ENCODE measurements at places on chromosomes 13 and 19. TPM values are rescaled to one million over a fixed set of nuclear protein-coding genes. Genes with fewer than 3 reads are reported as not detected.

ZNF260 gene
- 17.6 TPM for total RNA-seq

KLK14 gene
- total RNA-seq, result not detected

F10 gene
- total RNA-seq, result 9.4 TPM

- DNase-seq, result no peak
Observed at GRCh38 chr13:48901781-48902180, 73.9 kb upstream of the FNDC3A start.

DNA sequence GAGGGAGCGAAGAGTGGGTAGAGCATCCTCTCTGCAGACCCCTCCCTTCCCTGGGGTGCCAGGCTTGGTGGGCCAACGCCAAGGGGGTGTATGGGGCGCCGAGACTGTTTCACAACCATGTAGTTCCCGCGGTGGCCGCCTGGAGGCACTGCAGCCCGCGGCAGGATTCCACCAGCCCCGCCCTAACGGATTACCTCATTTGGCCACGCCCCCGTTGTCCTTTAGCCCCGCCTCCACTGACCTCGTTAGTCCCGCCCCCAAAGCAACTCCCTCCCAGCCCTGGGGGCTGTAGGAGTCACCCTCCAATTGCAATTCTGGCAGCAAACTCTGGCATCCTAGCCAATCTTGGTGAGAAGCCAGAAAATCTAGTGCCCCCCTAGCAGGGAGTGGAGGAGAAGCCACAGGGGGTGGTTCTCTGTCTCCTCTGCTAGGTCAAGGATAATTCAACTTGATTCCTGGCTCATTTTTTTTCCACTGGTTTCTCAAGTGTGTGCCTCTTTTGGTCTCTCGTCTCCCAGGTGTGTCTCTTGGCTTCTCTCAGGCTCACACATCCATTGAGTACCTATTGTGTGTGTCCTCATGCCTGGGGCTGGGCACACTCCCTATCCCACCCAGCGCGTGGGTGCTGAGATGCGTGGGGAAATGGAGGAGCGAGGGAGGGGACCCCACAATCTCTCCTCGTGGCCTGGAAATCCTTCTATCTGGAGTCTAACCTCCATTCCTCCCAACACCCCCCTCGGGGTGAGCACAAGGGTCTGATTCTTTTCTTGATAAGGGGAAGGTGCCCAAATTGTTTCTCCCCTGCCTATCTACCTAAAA is 2.0 kb downstream of the OLFM2 start:
- peak; percentile 75 for DNase-seq

DNA sequence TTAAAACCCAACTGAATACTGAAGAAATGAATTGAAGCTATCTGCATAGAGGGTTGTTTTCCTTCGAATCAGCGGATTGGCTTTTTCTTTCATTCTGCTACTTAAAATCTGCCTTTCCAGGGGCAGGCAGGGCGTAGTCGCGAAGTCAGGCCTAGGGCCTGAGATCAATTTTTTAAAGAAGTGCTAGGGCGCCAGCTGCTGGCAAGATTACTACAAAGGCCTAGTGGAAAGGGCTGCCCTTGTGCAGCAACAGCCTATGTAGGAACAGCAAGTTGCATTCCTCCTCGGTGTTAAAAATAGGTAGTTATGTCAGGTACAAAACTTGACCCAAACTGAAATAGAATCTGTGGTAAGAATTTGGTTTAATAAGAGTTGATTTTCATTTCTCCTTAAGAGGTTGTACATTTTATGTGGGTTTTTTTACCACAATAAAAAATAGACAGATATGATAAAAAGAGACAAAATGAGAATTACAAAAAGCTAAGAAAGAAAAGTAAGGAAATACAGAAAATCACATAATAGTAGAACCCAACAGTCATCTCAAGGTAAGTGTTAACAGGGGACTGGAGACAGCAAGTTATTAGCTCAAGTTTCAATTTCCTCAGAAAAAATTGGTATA is 9.5 kb upstream of the URAD start:
- DNase-seq, result no peak

THSD8 gene
- 4.4 TPM for total RNA-seq

DNA sequence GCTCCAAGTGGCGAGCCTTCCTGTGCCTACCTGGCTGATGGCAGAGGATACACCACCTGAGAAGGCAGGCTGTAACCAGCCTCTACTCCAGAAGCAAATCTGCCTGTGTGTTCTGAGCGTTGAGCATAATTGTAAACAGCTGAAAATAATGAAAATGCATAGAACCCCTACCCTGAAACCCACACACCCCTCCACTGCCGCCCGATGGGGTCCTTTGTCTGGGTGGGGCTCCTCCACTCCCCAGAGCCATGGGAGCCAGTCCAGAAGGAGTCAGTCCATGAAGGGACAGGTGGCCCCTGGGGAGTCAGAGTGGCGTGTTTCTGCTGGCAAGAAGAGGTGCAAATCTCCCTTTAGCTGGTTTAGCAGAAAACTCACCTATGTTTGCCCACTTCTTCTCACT is 8.0 kb upstream of the SOX1 start:
- no peak for DNase-seq

DNA sequence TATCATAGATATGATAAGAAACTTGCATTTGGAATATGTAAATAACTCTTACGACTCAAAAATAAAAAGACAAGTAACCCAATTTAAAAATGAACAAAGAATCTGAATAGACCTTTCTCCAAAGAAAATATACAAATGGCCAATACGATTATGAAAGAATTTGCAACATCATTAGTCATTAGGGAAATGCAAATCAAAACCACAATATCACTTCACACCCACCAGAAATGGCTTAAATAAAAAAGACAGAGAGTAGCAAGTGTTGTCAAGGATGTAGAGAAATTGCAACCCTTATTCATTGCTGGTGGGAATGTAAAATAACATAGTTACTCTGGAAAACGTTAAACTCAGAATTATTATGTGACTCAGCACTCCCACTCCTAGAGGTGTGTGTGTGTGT is 226.6 kb upstream of the MAB21L1 start:
- no peak for DNase-seq

DNA sequence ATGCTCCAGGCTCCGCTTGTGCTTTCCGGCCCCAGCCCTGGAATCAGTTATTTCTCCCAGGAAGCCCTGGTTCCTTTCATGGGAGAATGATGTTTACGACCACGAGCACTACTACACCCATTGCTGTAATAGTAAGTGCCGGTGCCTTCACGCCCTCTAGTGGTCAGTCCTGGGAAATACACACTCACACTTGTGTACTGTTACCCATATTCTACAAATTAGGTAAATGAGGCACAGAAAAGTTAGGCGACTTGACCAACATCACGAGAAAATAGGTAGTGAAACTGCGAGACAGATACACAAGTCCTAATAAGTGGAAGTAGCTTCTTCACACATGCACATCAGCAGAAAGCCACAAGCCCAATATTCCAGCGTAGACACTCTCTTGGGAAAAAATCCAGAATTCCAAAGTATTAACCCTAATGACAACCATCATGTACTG is 21.7 kb downstream of the CEACAM21 start:
- peak; percentile 73 for DNase-seq

GRCh38 chr19:14434543-14435319 is 1.6 kb downstream of the PKN1 start:
- no peak for DNase-seq

GRCh38 chr19:18611327-18612050 is 1.2 kb upstream of the TMEM59L start:
- no peak for DNase-seq

GRCh38 chr19:48518207-48518606 is 6.6 kb upstream of the LMTK3 start:
- no peak for DNase-seq

SMARCA4 gene
- total RNA-seq, result 140 TPM

- DNase-seq, result no peak
Observed at GRCh38 chr13:97548711-97549110, 114.7 kb downstream of the RAP2A start.

- DNase-seq, result no peak
Observed at GRCh38 chr13:96460609-96461008, 370.7 kb downstream of the HS6ST3 start.

CEACAM16 gene
- not detected for total RNA-seq

CEACAM21 gene
- total RNA-seq, result 3.6 TPM

DNA sequence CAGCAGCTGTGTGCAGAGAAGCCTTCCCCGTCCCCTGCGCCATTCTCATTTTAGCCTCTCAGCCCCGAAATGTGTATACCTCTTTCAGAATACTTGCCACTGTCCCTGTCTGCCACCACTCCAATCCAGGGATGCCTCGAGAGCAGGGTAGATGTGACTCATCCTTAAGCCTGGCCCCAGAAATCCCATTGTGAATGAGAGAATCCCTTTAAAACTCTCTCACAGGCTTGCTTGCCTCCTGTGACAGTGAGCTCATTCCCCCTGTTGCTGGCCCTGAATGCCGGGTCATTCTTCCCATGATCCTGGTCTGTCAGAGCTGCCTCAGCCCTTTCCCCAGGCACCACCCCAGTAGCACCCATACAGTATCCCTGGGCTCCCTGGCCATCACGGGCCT is 9.6 kb downstream of the AP2A1 start:
- no peak for DNase-seq

HNRNPA1L2 gene
- 11.4 TPM for total RNA-seq

SPTBN4 gene
- total RNA-seq, result 2.6 TPM

AMER2 gene
- total RNA-seq, result not detected

DNA sequence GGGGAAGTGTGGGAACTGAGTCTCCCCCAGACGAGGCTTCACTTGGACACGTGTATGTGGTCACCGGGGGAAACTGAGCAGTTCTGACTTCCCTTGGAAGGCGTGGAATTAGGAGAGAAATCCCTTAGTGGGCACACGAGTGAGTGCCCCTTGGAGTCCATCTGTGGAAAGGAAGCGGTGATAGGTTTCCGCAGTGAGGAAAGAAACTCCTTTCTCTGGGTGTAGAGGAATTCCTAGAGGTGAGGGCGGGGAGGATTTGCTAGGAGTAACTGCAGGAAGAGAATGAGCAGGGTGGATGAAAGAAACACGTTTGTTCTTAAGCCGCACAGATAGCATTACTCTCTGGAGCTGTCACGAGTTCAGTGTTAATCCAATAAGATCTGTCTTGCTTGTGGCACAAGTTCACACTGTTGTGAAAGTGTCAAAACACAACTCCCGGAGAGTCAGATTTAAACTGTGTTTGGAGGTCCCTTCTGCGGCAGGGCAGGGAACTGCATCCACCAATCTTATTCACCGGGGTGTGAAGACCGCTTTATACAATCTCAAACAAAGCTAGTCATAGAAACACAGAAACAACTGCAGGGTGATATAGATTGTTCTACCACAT is 1.2 kb downstream of the KL start:
- DNase-seq, result peak; percentile 51

BTBD2 gene
- 102 TPM for total RNA-seq

GRCh38 chr13:78228940-78229339 is 310.3 kb upstream of the EDNRB start:
- DNase-seq, result no peak

DNA sequence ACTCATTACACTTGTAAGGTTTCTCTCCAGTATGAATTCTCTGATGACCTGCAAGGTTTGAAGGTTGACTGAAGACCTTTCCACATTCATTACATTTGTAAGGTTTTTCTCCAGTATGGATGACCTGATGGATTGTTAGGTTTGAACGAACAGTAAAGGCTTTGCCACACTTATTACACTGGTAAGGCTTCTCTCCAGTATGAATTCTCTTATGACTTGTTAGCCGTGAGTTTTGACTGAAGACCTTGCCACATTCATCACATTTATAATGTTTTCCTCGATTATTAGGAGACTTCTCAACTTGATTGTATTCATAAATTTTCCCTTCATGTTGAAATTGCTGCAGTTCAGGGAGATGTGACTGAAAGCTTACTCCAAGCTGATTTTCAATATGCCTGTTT is 6.8 kb upstream of the ZNF347 start:
- no peak for DNase-seq

GRCh38 chr19:33194886-33195644 is 935 bp downstream of the LRP3 start:
- peak; percentile 62 for DNase-seq

DNA sequence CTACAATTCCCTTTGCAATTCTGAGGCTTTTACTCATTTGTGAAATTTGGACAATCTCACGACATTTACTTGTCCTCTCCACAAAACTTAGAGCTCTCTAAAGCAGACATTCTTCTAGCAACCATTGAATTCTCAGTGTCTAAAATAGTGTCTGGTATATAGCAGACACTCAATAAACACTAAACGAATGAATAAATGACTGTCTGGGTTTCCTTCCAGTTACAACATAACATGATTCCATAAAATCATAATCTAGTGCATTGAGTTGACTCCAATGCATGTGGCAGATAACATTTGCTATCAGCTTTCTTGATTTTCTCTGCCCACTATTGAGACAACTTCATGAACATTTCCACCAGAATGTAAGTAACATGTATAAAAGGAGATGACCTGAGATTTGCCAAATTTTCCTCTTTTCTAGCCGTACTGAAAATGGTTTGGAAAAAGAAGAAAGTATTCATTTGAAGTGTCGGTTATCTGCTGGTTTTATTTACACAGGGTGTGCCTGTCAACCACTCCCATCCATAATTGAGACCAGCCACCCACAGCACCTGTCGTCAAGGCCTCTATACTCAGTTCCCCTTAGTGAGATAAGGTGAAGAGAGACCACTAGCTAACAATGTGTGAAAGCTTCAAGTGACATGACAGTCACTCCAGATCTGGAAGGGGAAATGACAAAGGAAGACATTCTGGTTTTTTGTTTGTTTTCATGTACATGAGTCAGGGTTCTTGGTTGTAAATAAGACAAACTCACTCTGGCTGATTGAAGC is 4.8 kb upstream of the SERP2 start:
- no peak for DNase-seq

ZNF766 gene
- 31.8 TPM for total RNA-seq

Measured in ureter (tissue), 1 donor.